Tibial nerve (tissue), 4 donors: ENCODE measurements at places on chromosomes 6 and 20. TPM values are rescaled to one million over a fixed set of nuclear protein-coding genes. Genes with fewer than 3 reads are reported as not detected.

KCNK15 gene
- total RNA-seq: 1.9 TPM

C20orf144 gene
- not detected for total RNA-seq

SAPCD1 gene
- 4.8 TPM for total RNA-seq

EYS gene
- under 0.01 TPM for total RNA-seq

NUS1 gene
- total RNA-seq: 14.1 TPM

ZSCAN16 gene
- 3.1 TPM for total RNA-seq

HLA-DPB1 gene
- total RNA-seq: 61.8 TPM

NR2E1 gene
- not detected for total RNA-seq

PACSIN1 gene
- 0.30 TPM for total RNA-seq

PRRC2A gene
- total RNA-seq: 113 TPM

PEX3 gene
- 20.6 TPM for total RNA-seq

SIGLEC1 gene
- 11.4 TPM for total RNA-seq

DNA sequence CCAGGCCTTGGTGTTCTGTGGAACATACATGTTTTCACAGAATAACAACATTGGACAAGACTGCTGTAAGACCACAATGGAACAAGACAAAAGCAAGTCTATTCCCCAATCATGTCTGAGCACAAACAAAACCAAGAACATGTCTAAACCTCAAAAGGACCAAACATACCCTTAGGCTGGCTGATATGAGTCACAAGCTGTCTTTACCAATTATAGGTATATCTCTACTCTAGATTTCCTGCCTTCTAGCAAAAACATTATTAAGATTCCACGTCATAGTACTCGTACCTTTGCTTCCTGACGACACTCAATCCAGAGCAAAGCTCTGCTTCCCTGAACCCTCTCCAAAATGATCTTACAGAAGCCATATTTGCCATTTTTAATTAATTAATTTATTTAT, 15.4 kb upstream of the L3MBTL1 start:
- no peak overlapping the region for H3K27ac ChIP-seq
- H3K36me3 ChIP-seq: no peaks in the 10 kb centered on the region
- H3K4me1 ChIP-seq: no peaks in the 10 kb centered on the region
- H3K4me3 ChIP-seq: no peak overlapping the region
- no peaks in the 10 kb centered on the region for H3K27me3 ChIP-seq

- H3K27me3 ChIP-seq: no peaks in the 10 kb centered on the region
- no peak overlapping the region for H3K4me3 ChIP-seq
- H3K36me3 ChIP-seq: no peaks in the 10 kb centered on the region
- DNase-seq: no peak
- no peaks in the 10 kb centered on the region for H3K4me1 ChIP-seq
Measured at GRCh38 chr6:12391472-12391871, 101.3 kb downstream of the EDN1 start.

- no peaks in the 10 kb centered on the region for H3K4me1 ChIP-seq
- no peak within 1 kb of the TSS for H3K27ac ChIP-seq
- no peaks in the 10 kb centered on the region for H3K36me3 ChIP-seq
- no peaks in the 10 kb centered on the region for H3K27me3 ChIP-seq
Measured at GRCh38 chr6:134949927-134950326, at the start of gene ALDH8A1. ALDH8A1 (minus strand) TSS chr6:134950101; CDS start chr6:134950053, 48 bp downstream.

DNA sequence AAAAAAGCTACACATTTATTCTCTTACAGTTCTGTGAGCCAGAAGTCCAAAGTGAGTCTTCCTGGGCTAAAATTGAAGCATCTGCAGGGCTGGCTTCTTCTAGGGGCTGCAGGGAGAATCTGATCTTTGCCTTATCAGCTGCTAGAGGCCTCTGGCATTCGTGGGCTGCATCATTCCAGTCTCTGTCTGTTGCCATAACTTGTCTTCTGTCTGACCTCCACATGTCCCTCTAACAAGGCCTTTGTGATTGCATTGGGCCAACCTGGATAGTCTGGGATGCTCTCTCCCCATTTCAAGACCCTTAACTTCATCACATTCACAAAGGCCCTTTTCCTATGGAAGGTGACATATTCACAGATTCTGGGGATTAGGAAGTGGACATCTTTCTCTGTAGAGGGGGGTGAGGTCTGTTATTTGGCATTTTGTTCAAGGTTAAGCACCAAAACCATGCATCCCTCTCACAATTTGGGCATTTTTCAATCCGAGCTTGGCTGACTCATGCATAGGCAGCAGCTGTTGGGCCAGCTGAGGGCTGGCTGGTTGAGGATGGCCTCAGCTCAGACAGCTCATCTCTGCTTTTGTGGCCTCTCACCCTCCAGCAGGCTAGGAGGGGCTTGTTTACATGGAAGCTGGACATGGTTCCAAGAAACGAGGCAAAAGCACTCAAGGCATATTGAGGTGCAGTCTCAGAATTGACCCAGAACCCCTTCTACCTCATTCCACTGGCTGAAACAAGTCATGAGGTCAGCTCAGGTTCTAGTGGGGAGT, 116.1 kb upstream of the NXT1 start:
- H3K27ac ChIP-seq: no peak overlapping the region
- no peaks in the 10 kb centered on the region for H3K36me3 ChIP-seq
- no peak for DNase-seq

GRCh38 chr20:47659904-47660601, 125.2 kb downstream of the SULF2 start:
- no peaks in the 10 kb centered on the region for H3K4me1 ChIP-seq
- no peak overlapping the region for H3K27ac ChIP-seq
- H3K27me3 ChIP-seq: no peaks in the 10 kb centered on the region

GRCh38 chr6:64497634-64498033, 862.0 kb downstream of the PHF3 start:
- DNase-seq: no peak
- H3K4me3 ChIP-seq: no peak overlapping the region
- H3K36me3 ChIP-seq: no peaks in the 10 kb centered on the region
- no peaks in the 10 kb centered on the region for H3K4me1 ChIP-seq
- no peak overlapping the region for H3K27ac ChIP-seq

GRCh38 chr6:5155906-5156305, 70.8 kb downstream of the PPP1R3G start:
- no peak overlapping the region for H3K4me3 ChIP-seq
- DNase-seq: no peak
- H3K27ac ChIP-seq: no peak overlapping the region
- H3K4me1 ChIP-seq: peaks cover 4% of the 10 kb centered on the region
- no peaks in the 10 kb centered on the region for H3K27me3 ChIP-seq

- no peak for DNase-seq
- H3K36me3 ChIP-seq: no peaks in the 10 kb centered on the region
- H3K4me1 ChIP-seq: no peaks in the 10 kb centered on the region
Measured at GRCh38 chr6:118660218-118660569, 8.8 kb upstream of the CEP85L start.

GRCh38 chr20:53159160-53159559, 187.0 kb downstream of the TSHZ2 start:
- no peaks in the 10 kb centered on the region for H3K27me3 ChIP-seq
- H3K4me3 ChIP-seq: no peak overlapping the region
- H3K4me1 ChIP-seq: no peaks in the 10 kb centered on the region
- no peak for DNase-seq
- H3K27ac ChIP-seq: no peak overlapping the region

DNA sequence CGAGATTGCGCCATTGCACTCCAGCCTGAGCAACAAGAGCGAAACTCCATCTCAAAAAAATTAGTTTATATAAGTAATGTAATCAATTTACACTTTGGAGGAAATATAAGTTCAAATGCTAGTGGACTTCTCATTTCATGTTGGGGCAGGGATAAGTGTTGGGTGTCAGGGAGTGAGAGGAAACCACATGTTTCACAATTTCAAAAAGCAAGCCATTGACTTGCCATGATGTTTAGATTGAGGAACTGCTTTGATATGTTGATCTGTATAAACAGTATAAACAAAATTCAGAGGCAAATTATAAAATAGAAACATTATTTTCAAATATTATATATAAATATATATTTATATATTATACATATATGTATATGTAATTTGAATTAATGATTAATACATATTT, 42.7 kb downstream of the FILIP1 start:
- no peaks in the 10 kb centered on the region for H3K27me3 ChIP-seq
- H3K4me3 ChIP-seq: no peak overlapping the region
- no peaks in the 10 kb centered on the region for H3K36me3 ChIP-seq
- H3K27ac ChIP-seq: no peak overlapping the region
- DNase-seq: no peak

DNA sequence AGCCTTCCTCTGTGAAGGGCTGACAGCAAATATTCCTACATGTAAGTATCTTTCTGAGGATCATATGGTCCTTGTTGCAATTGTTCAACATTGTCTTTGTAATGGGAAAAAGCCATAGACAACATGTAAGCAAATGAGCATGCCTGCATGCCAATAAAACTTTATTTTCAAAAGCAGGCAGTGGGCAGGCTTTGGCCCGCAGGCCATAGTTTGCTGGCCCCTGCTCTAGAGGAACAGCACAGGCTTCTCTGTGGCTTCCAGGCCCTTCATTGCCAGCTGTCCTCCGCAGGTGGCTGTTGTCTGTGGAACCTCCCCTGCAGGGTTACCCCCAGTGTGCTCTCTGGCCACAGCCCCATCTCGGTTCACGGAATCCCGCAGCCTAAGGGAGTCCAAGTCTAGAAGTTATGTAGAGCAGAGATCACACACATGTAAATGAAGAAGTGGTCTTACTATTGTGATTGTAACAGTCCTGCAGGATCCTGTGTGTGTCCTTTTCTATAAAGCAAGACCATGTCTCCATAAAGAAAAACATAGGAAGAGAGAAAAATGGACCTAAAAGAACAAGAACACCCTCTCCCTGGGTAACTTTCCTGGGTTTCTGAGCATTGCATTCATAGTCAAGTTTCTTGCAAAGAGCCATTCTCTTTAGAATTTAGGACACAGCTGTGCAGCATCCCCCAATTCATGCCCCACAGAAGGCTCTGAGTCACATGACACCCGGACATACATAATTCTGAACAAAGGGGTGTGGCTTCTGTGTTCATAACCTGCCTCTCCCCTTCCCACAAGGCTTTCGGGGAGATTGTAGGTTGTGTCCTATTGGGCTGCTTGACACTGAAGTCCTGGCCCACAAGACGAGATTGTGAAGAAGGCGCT, 10.0 kb downstream of the UNC93A start:
- no peak overlapping the region for H3K4me3 ChIP-seq
- H3K27ac ChIP-seq: no peak overlapping the region
- H3K36me3 ChIP-seq: no peaks in the 10 kb centered on the region

GRCh38 chr20:17177341-17177740, 49.5 kb upstream of the PCSK2 start:
- no peak for DNase-seq
- no peaks in the 10 kb centered on the region for H3K4me1 ChIP-seq
- H3K27ac ChIP-seq: no peak overlapping the region
- H3K4me3 ChIP-seq: no peak overlapping the region
- no peaks in the 10 kb centered on the region for H3K36me3 ChIP-seq
- H3K27me3 ChIP-seq: no peaks in the 10 kb centered on the region

- H3K27ac ChIP-seq: no peak overlapping the region
- H3K4me1 ChIP-seq: no peaks in the 10 kb centered on the region
- no peak overlapping the region for H3K4me3 ChIP-seq
- DNase-seq: no peak
- peaks cover 55% of the 10 kb centered on the region for H3K36me3 ChIP-seq
Measured at GRCh38 chr6:10759312-10759839, 11.8 kb downstream of the TMEM14B start.

DNA sequence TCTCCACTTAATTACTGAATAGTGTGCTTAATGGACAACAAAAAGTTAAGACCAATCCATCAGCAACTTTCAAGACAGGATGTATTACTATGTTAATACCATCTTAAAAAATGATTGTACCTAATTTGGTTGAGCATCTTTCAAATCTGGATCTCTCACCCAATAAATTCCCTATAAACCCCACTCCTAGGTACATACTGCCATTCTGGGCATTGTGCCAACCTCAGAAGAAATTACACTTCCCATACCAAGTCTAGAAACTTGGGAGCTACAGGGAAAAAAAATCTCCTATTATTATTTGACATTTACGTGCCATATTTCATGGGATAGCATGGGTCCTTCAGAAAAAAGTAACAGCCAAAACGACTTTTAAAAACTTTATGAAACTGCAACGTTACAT, 5.1 kb downstream of the SYNCRIP start:
- DNase-seq: no peak
- H3K4me1 ChIP-seq: no peaks in the 10 kb centered on the region
- no peak overlapping the region for H3K27ac ChIP-seq
- H3K36me3 ChIP-seq: no peaks in the 10 kb centered on the region

GRCh38 chr6:89045576-89045975, 35.0 kb upstream of the PNRC1 start:
- no peaks in the 10 kb centered on the region for H3K36me3 ChIP-seq
- H3K27me3 ChIP-seq: no peaks in the 10 kb centered on the region
- no peak overlapping the region for H3K27ac ChIP-seq
- H3K4me3 ChIP-seq: no peak overlapping the region

DNA sequence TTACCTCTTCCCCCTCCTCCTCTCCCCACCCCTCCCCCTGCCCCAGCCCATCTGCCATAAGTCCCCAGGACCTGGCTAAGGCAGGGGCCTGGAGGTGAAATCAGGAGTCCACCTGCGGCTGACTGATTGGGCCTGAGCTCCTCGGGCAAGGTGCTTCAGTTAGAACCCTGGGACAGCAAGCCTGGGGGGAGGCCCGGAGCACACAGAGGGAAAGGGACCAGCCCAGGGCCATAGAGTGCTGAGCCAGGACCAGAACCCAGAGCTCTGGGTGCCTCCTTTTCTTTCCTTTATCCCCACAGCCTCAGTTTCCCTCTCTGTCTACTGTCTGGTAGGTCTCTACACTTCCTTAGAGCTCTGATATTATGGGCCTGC, 35.7 kb upstream of the VEGFA start:
- no peaks in the 10 kb centered on the region for H3K36me3 ChIP-seq
- no peaks in the 10 kb centered on the region for H3K4me1 ChIP-seq
- no peak overlapping the region for H3K4me3 ChIP-seq
- no peaks in the 10 kb centered on the region for H3K27me3 ChIP-seq
- no peak for DNase-seq

- DNase-seq: no peak
- no peaks in the 10 kb centered on the region for H3K27me3 ChIP-seq
- no peaks in the 10 kb centered on the region for H3K36me3 ChIP-seq
- no peak overlapping the region for H3K4me3 ChIP-seq
Measured at GRCh38 chr20:54566031-54566688, 90.8 kb downstream of the DOK5 start.

DNA sequence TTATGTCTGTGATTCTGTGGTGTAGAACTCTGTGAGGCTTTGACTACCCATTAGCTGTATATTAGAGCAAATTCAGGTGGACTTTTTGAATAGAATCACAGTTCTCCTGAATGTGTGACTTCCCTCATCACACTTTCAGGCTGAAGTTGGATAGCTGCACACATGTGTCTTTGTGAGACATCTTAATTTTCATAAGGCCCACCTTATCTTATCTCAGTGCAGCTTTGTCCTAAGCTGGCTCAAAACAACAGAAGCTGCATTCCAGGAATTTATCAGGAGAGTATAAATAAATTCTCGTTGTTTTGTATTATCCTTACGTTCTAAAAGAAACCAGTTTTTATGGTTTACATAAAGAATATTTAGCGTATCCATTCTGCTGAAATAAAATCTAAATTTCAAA, 26.2 kb upstream of the SLC35D3 start:
- no peak overlapping the region for H3K4me3 ChIP-seq
- H3K27me3 ChIP-seq: no peaks in the 10 kb centered on the region
- H3K4me1 ChIP-seq: no peaks in the 10 kb centered on the region
- no peak for DNase-seq
- no peaks in the 10 kb centered on the region for H3K36me3 ChIP-seq
- H3K27ac ChIP-seq: no peak overlapping the region

- DNase-seq: no peak
- peaks cover 12% of the 10 kb centered on the region for H3K4me1 ChIP-seq
- no peak overlapping the region for H3K27ac ChIP-seq
- no peaks in the 10 kb centered on the region for H3K36me3 ChIP-seq
- no peaks in the 10 kb centered on the region for H3K27me3 ChIP-seq
Measured at GRCh38 chr20:49810491-49811190, 2.0 kb upstream of the SLC9A8 start.
